ENCODE measurements at places on chromosomes 7 and 10.

- DNase-seq = no peak
These were observed 676.3 kb upstream of the KCND2 start for GRCh38 chr7:119596651-119597050.

- no peak for DNase-seq
These were observed 186.2 kb downstream of the MACC1 start for GRCh38 chr7:20030915-20031362.

DNA sequence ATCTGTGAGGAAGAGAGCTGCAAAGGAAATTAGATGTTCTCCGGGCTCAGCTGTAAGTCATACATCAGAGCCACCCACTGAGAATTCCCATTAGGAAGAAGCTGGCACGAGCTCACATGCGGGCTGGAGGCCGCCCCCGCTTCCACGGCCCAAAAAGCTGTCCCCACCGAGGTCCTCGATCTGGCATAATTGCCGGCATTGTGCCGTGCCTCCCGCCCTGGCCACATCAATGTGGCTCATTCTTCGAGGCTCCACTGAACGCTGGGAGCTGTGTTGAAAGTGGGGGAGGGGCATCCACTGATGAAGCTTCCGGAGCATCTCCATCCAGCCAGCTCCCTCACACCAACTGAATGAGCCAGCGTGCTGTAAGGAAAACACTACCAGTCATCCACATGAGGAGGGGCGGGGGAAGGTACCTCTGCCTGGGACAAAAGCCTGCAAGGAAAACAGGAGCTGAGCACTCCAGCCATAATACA is 173.1 kb downstream of the PTPRN2 start:
- DNase-seq = no peak

DNA sequence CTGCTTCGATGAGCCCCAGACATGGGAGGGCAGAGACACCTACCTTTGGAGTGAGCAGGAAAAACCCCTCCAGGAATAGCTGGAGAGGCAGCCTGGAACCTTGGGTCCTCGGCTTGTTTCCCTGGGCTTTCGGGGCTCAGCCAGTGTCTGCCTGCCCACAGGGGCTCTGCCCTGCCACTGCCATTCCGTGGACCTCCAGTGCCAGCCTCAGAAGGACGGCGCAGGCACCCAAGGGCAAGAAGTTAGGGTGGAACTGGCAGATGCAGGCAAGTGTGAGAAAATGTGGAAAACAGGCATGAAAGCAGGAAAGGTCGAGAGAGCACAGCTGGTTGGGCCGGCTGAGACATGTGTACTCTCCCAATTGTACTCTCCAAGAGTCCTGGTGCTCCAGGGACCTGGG is 281.5 kb downstream of the GRID1 start:
- no peak for DNase-seq

GRCh38 chr10:70668454-70668970 is 3.8 kb upstream of the ADAMTS14 start:
- no peak for DNase-seq

DNA sequence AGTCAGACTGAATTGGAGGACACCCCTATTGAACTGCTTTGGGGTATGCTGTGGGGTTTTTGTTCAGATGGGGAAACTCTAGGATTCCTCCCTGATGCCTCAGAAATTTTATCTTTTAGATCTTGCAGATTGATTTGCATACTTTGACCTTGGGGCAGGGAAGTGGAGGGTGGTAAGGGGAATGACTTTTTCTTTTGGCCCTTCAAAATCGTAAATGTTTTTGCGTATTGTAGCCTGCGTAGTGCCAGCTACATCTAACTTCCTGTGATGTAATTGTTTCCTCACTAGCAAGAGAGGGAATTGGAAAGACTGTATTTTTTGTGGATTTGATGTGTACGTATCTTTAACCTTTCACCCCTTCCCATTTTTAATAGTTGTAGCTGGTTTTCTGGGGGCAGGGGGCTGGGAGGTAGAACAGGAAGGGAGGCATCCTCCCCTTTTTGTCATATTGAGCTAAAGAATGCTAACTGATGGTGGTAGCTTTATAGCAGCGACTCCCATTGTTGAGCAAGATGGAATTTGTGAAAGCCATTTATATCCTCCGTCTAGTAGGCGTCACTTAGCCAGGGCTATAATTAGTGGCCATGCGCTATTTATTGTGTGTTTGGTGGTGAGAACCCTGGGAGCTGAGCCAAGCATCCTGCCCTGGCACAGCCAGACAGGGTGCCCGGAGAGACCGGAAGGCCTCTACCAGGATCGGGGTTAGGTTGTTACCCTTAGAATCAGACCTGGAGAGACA is 11.3 kb downstream of the DUSP5 start:
- no peak for DNase-seq

DNA sequence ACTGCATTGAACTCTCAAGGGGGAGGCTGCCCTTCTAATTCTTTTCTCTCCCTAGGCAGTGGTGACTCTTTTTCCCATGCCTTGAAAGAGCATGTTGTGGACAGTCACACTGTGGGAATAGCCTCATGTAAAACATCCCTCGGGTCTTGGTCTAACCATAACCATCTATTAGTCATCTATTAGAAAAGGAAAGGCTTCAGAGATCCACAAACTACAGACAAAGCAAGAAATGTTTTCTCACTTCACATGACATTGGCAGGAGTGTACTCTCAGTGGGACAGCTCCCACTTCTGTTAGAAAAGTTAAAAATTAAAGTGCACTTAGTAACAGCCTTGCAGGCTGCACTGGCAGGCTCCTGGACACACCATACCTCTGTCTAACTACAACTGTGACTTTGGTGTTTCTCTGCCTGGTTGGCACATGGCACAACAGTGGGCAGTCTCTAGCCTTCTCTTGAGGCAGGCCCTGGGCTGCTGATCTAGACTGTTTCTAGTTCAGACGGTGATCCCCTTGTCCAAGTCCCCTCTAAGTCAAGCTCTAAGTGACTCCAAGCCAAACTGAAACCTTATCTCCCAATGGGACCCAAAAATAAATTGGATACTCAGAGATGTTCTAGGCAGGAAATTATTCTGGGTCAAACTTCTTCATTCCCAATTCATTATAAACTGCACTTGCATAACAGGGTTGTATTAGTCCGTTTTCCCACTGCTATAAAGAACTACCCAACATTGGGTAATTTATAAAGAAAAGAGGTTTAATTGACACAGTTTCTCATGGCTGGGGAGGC is 57.9 kb upstream of the ITGB1 start:
- DNase-seq = no peak

- DNase-seq = no peak
These were observed 50.4 kb downstream of the TFEC start for GRCh38 chr7:115980159-115980558.

GRCh38 chr7:82471351-82472020 is 27.9 kb upstream of the CACNA2D1 start:
- no peak for DNase-seq

DNA sequence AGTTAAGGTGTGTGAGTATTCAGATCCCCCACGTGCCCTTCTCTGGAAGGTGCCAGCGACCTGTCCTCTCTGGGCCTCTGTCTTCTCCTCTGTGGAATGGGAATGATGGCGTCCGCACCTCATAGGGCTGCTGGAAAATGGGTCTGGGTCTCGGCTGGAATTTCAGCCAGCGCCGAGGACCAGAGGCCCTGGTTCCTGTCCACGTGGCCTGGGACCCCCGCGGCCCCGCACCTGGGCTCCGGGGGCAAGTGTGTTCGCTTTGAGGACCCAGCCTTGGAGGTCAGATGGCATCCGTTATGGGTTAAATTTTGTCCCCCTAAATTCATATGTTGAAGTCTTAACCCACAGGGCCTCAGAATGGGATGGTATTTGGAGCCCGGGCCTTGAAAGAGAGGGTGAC is 32.6 kb upstream of the PSMG3 start:
- no peak for DNase-seq

GRCh38 chr7:16991551-16991950 is 109.8 kb upstream of the AGR3 start:
- DNase-seq = no peak

DNA sequence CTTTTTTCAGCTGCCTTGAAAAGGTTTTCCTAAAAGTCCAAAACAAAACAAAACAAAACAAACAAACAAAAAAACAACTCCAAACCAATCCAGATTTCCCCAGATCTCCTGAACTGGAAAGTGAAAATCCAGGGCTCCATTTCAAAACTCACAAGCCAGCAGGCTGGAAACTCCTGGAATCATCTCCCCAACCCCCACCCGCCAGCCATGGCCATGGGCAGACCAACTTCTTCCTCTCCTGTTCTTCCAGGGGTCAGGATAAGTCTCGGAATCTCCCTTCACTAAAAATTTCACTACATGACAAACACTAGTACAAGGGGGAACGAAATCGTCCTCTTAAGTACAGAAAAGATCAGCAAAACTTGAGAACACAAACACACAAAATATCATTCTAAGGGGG is 40.4 kb downstream of the GNA12 start:
- DNase-seq = no peak

GRCh38 chr7:159019111-159019510 is 125.6 kb downstream of the VIPR2 start:
- no peak for DNase-seq
